ENCODE measurements at places on chromosomes 12 and 14. TPM values are rescaled to one million over a fixed set of nuclear protein-coding genes. Genes with fewer than 3 reads are reported as not detected.

The KLRC4 gene
- not detected for total RNA-seq

DNA sequence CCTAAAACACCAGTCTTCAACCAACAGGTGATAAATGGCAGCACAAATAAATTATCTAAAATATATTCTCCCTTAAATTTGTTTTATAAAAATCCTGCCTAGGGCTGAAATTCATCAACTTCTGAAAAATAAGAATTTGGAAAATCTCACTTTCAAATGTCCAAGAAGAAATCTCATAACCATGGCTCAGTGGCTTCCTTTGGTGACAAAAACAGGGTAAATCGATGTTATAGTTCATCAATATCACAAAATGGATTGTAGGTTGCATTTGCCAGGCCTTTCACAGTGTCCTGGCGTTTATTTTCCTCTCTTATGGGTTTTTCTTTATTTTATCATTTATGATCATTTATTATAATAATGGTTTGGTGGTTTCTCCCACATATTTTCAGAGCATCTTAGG lies 103.0 kb downstream of the PTGER2 start:
- H3K4me3 ChIP-seq, result no peak overlapping the region
- DNase-seq, result no peak
- no peaks in the 10 kb centered on the region for H3K27me3 ChIP-seq
- peaks cover 12% of the 10 kb centered on the region for H3K4me1 ChIP-seq
- H3K27ac ChIP-seq, result no peak overlapping the region

DNA sequence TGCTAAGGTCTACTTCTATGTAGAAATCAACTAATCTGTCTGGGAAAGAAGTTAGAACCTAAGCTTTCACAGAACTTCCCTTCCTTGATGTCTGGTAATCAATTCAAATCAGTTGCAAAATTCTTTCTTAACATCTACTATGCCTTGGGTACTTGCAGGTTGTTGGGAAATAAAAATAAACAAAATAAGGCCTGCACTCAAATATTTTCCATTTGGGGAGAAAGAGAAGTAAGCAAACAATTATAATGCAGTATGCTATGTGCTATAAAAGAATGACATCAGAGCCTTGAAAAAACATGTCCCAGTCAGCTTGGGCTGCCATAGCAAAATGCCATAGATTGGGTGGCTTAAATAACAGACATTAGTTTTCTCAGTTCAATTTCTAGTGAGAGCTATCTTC lies 425.9 kb upstream of the DCN start:
- no peaks in the 10 kb centered on the region for H3K4me1 ChIP-seq
- no peaks in the 10 kb centered on the region for H3K27me3 ChIP-seq
- no peak overlapping the region for H3K27ac ChIP-seq
- no peaks in the 10 kb centered on the region for H3K36me3 ChIP-seq
- no peak overlapping the region for H3K4me3 ChIP-seq

DNA sequence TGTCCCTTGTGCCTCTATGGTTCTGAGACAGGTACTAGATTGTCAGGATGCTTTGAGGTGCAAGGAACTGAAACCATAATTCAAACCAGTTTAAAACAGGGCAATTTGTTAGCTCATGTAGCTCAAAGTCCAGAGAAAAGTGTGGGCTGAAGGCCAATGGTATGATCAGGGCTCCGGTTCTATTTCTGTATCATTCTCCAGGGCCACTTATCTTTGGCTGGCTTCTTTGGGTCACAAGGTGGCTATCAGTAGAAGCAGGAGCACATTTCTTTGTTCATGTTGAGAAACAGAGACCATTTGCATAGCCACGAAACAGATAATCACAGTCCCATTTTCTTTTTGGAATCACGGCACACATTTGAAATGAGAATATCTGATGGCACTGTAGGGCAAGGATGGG lies 294.9 kb downstream of the ETNK1 start:
- H3K4me3 ChIP-seq, result no peak overlapping the region
- H3K27ac ChIP-seq, result no peak overlapping the region
- H3K4me1 ChIP-seq, result no peaks in the 10 kb centered on the region
- no peaks in the 10 kb centered on the region for H3K27me3 ChIP-seq
- DNase-seq, result no peak
- H3K36me3 ChIP-seq, result no peaks in the 10 kb centered on the region

GRCh38 chr12:122276242-122276641 lies 9.9 kb upstream of the VPS33A start:
- H3K36me3 ChIP-seq, result peaks cover 47% of the 10 kb centered on the region
- H3K4me1 ChIP-seq, result no peaks in the 10 kb centered on the region
- no peak overlapping the region for H3K4me3 ChIP-seq
- no peaks in the 10 kb centered on the region for H3K27me3 ChIP-seq

GRCh38 chr12:101939856-101940265 lies 62.5 kb downstream of the DRAM1 start:
- H3K27ac ChIP-seq, result no peak overlapping the region
- peaks cover 58% of the 10 kb centered on the region for H3K4me1 ChIP-seq
- no peaks in the 10 kb centered on the region for H3K27me3 ChIP-seq
- DNase-seq, result peak; percentile 91

- H3K4me3 ChIP-seq, result no peak overlapping the region
- H3K27ac ChIP-seq, result no peak overlapping the region
- no peaks in the 10 kb centered on the region for H3K4me1 ChIP-seq
- H3K27me3 ChIP-seq, result peaks cover 10% of the 10 kb centered on the region
- no peaks in the 10 kb centered on the region for H3K36me3 ChIP-seq
Observed at GRCh38 chr14:94473666-94474410, 2.2 kb downstream of the SERPINA9 start.

DNA sequence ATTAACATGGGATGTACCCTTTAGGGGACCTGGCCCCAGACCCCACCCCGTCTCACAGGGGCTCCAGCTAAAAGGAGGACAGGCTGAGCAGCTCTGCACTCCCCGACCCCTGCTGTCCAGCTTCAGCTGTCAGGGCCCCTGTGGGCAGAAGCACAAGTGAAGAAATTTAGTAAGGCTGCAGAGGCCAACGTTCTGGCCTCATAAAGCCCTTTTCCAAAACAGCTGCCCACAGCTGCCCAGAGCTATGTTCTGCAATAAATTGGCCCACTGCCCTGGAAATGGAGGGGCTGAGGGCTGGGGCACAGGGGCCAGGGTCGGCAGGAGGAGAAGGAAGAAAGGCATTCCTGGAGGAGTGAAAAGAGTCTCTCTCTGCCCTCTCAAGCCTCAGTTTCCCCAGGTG lies 357.1 kb downstream of the BCL11B start:
- no peaks in the 10 kb centered on the region for H3K4me1 ChIP-seq
- H3K27ac ChIP-seq, result no peak overlapping the region
- no peaks in the 10 kb centered on the region for H3K36me3 ChIP-seq
- no peak for DNase-seq
- no peaks in the 10 kb centered on the region for H3K27me3 ChIP-seq

DNA sequence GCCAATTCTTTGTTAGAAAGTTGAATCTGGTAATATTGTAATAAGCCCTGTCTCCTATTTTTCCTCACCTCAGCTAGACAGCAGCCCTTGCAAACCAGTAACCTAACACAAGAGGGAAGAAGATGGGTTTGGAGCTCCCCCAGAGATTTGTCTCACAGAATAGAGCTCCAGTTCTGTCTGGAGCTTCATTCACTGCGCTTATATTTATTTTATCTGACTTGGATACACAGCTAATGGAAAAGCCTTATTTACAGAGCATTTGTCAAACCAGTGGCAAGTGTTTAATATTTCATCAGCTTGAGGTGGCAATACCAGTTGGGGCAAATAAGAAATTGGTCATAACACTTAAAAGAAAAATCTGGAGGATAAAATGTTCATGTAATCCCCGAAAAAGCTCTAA lies 1094.0 kb downstream of the FSCB start:
- no peak overlapping the region for H3K4me3 ChIP-seq
- no peaks in the 10 kb centered on the region for H3K27me3 ChIP-seq
- no peaks in the 10 kb centered on the region for H3K36me3 ChIP-seq

- H3K27me3 ChIP-seq, result no peaks in the 10 kb centered on the region
- no peaks in the 10 kb centered on the region for H3K4me1 ChIP-seq
- no peak overlapping the region for H3K4me3 ChIP-seq
Observed at GRCh38 chr12:117111821-117112595, 12.8 kb upstream of the TESC start.
